ENCODE measurements at places on chromosomes 11 and 22. TPM values are rescaled to one million over a fixed set of nuclear protein-coding genes. Genes with fewer than 3 reads are reported as not detected.
A peak's percentile ranks its signal among the peaks of the same experiment; 100 is the strongest.

The HPX gene
- total RNA-seq, result 0.27 TPM

DNA sequence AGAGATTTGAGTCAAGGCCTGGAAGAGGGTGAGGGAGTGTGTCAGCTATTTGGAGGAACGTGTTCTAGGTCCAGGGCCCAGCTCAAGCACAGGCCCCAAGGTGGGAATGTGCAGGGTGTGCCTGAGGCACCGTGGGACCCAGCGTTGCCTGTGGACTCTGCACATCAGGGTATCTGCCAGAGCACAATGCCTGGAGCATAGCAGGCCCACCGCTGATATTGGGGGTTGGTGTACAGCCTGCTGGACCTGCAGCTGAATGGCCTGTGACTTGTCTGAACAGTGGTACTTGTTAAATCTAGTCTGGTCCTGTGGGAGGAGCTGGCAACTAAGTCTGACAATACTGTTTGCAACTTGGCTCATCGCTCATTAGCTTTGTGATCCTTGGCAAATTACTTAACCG, 131.7 kb downstream of the GRIK4 start:
- H3K36me3 ChIP-seq, result no peaks in the 10 kb centered on the region
- H3K27ac ChIP-seq, result no peak overlapping the region
- no peak for DNase-seq
- H3K4me1 ChIP-seq, result no peaks in the 10 kb centered on the region
- H3K27me3 ChIP-seq, result no peaks in the 10 kb centered on the region

DNA sequence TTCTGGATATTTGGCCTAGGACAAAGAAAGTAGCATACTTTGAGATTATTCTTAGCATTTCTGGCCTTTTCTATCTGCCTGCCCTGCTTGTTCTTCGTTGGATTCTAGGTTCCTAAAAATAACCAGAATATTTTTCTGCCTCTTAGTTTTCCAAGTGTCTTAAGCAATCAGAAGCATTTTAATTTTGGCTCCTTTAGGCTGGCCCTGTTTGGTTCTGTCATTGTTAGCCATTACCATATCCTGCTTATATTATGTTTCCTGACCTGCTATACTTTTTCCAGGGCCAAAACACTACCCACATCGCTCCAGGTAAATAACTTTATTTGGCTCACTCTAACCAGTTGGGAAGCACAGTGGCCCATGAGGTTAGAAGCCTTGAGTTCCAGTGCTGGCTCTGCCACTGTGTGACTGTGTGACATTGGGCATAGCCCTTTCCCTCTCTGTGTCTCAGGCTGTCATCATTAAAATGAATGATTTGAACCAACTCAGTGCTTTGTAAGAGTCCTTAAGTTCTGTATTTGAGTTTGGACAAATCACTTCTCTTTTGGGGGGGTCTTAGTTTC, 91.1 kb downstream of the STIM1 start:
- no peaks in the 10 kb centered on the region for H3K27me3 ChIP-seq
- H3K4me3 ChIP-seq, result peak overlapping the region; percentile 23
- no peak for DNase-seq

DNA sequence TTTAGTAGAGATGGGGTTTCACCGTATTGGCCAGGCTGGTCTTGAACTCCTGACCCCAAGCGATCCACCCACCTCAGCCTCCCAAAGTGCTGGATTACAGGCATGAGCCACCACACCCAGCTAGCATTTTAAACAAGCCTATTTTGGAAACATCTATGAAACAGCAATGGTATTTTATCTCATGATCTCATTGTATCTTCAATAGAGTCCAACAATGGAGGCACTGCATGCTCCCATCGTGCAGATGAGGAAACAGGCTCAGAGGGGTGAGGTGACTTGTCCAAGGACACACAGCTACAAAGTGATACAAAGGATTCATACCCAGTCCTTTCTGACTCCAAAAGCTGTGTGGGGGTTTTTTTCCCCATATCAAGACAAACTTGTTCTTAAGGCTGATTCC, 39.0 kb upstream of the RTL6 start:
- no peak for DNase-seq
- no peak overlapping the region for H3K4me3 ChIP-seq
- no peak overlapping the region for H3K27ac ChIP-seq
- H3K27me3 ChIP-seq, result no peaks in the 10 kb centered on the region
- no peaks in the 10 kb centered on the region for H3K4me1 ChIP-seq

GRCh38 chr11:73648571-73649046, 2.2 kb downstream of the PLEKHB1 start:
- peaks cover 3% of the 10 kb centered on the region for H3K36me3 ChIP-seq
- no peaks in the 10 kb centered on the region for H3K27me3 ChIP-seq
- no peak overlapping the region for H3K27ac ChIP-seq
- peaks cover 15% of the 10 kb centered on the region for H3K4me1 ChIP-seq
- no peak overlapping the region for H3K4me3 ChIP-seq
- DNase-seq, result no peak

The PHETA2 gene
- total RNA-seq, result 3.1 TPM

The GLYATL2 gene
- total RNA-seq, result not detected

The IGF2 gene
- 3.3 TPM for total RNA-seq

GRCh38 chr22:48908547-48908946, 919.1 kb downstream of the BRD1 start:
- no peak for DNase-seq
- H3K27ac ChIP-seq, result no peak overlapping the region
- no peak overlapping the region for H3K4me3 ChIP-seq

The HBG2 gene
- total RNA-seq, result not detected

DNA sequence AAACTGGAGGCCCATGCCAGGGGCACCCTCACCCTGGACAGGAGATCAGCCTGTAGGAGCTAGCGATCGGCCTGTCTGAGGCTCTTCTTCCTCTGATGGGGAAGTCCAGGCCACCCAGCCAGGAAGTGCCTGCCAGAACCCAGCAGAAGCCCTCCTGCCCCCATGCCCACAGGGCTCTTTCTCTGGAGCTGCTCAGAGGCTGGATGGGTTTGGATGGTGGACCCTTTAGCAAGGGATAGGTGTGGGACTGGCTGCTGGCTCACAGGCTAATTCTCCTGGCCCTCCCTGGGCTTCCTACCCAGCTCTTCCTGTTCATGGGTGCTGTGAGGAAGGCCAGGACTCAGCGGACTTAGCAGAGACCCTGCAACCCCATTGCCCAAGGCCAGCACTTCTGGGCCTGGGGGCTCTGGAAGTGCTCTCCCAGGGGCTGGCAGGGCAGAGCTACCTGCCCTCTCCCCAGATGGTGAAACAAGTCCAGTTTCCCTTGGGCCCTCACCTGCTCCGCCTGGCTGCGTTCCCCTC, 7.6 kb downstream of the FXYD2 start:
- no peak for DNase-seq
- H3K27ac ChIP-seq, result no peak overlapping the region
- H3K4me3 ChIP-seq, result no peak overlapping the region
- peaks cover 50% of the 10 kb centered on the region for H3K4me1 ChIP-seq
- no peaks in the 10 kb centered on the region for H3K36me3 ChIP-seq
- no peaks in the 10 kb centered on the region for H3K27me3 ChIP-seq

GRCh38 chr22:39703091-39703490, 132.5 kb downstream of the CACNA1I start:
- no peak overlapping the region for H3K4me3 ChIP-seq
- H3K27ac ChIP-seq, result no peak overlapping the region
- no peak for DNase-seq
- no peaks in the 10 kb centered on the region for H3K36me3 ChIP-seq

GRCh38 chr22:31956360-31956759, 12.0 kb downstream of the YWHAH start:
- H3K27ac ChIP-seq, result peak overlapping the region; percentile 12
- peaks cover 10% of the 10 kb centered on the region for H3K36me3 ChIP-seq
- H3K27me3 ChIP-seq, result no peaks in the 10 kb centered on the region
- no peak overlapping the region for H3K4me3 ChIP-seq
- H3K4me1 ChIP-seq, result peaks cover 55% of the 10 kb centered on the region

GRCh38 chr11:14546672-14547071, 26.5 kb upstream of the PSMA1 start:
- no peak overlapping the region for H3K4me3 ChIP-seq
- DNase-seq, result no peak
- no peaks in the 10 kb centered on the region for H3K27me3 ChIP-seq
- H3K4me1 ChIP-seq, result no peaks in the 10 kb centered on the region
- no peaks in the 10 kb centered on the region for H3K36me3 ChIP-seq

DNA sequence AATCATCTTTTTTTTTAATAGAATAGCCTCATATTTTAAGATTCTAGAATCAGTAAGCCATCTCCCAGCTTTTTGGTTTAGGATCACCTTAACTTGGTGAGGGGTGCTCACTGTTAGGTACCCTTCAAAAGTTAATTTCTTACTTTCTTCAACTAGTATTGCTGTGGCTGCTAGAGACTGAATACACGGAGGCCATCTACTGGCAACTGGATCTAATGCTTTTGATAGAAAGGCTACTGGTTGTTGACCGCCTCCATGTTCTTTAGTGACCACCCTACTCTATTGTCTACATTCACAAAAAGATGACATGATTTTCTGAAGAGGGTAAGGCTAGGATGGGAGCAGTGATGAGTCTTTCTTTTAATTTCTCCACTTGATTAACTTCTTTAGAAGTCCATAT, 16.7 kb upstream of the ALDH3B2 start:
- DNase-seq, result no peak
- H3K27ac ChIP-seq, result no peak overlapping the region
- H3K27me3 ChIP-seq, result peaks cover 2% of the 10 kb centered on the region
- no peak overlapping the region for H3K4me3 ChIP-seq
- no peaks in the 10 kb centered on the region for H3K36me3 ChIP-seq
- no peaks in the 10 kb centered on the region for H3K4me1 ChIP-seq

The SGSM1 gene
- 0.31 TPM for total RNA-seq

The SULT4A1 gene
- total RNA-seq, result not detected

GRCh38 chr11:33507967-33508366, 192.7 kb downstream of the C11orf91 start:
- no peaks in the 10 kb centered on the region for H3K4me1 ChIP-seq
- no peaks in the 10 kb centered on the region for H3K36me3 ChIP-seq
- H3K27ac ChIP-seq, result no peak overlapping the region
- no peak overlapping the region for H3K4me3 ChIP-seq
- no peak for DNase-seq

DNA sequence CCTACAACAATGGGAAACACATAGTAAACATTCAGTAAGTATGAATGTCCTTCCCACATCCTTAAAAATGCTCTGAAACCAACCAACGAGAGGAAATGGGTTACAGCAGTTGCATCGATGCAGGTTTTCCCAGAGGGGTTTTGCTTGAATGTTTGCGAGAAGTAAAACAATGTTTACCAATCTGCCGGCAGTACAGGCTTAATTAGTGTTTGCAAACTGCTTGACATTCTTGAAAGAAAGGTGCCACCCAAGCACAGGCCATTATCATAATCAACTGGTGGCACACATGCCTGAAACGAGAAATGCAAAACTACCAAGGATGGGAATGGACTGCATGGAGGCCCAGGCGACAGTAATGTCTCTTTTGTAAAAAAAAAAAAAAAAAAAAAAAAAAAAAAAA, 27.1 kb upstream of the OPCML start:
- H3K27me3 ChIP-seq, result no peaks in the 10 kb centered on the region
- DNase-seq, result no peak
- H3K4me3 ChIP-seq, result no peak overlapping the region
- H3K36me3 ChIP-seq, result no peaks in the 10 kb centered on the region

The IFITM10 gene
- total RNA-seq, result 0.39 TPM

The PLA2G3 gene
- not detected for total RNA-seq

The LYVE1 gene
- not detected for total RNA-seq

GRCh38 chr11:133843454-133843987, 1.8 kb downstream of the SPATA19 start:
- no peak overlapping the region for H3K4me3 ChIP-seq
- no peaks in the 10 kb centered on the region for H3K36me3 ChIP-seq
- DNase-seq, result no peak
- H3K27me3 ChIP-seq, result no peaks in the 10 kb centered on the region

The PKDREJ gene
- not detected for total RNA-seq

The SHISAL1 gene
- total RNA-seq, result not detected

- no peak for DNase-seq
- H3K36me3 ChIP-seq, result peaks cover 15% of the 10 kb centered on the region
- no peaks in the 10 kb centered on the region for H3K27me3 ChIP-seq
- H3K27ac ChIP-seq, result peak overlapping the region; percentile 65
These were observed 684 bp upstream of the NFRKB start for GRCh38 chr11:129896062-129896461.

GRCh38 chr22:41603873-41604332, 14.3 kb upstream of the PMM1 start:
- DNase-seq, result peak; percentile 44
- H3K36me3 ChIP-seq, result peaks cover 25% of the 10 kb centered on the region
- no peak overlapping the region for H3K4me3 ChIP-seq

DNA sequence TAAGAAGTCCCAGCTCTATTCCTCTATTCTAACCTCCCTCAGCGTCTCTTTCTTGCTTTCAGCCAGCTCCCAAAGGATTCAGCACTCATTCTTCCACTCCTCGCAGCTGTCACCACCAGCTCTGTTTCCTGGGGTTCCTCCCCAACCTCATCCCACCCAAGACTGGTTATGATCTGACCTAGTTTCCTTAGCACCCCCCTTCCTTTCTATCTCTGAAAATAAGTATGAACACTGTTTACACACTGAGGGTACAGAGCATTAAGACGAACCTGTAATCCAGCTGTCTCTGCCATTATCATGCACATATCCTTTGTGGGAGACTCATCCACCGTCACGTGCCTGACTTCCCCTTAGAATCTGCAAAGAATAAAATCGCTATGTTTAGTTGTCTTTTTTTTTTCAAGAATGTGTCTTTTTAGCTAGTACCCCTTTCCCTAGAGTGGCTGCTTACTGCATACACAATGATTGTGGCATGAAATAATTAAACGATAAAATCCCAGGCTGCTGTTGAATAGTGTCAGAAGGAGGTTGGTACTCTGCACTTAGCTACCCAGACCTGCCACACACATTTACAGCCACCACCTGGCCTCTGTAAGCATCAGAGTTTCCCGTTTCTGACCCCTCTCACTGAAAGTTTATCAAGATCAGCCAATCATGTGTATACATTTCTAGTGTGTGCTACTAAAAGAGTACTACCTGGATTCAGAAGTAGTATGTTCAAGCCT, 26.9 kb upstream of the CSTF3 start:
- no peaks in the 10 kb centered on the region for H3K36me3 ChIP-seq
- H3K27ac ChIP-seq, result no peak overlapping the region
- H3K27me3 ChIP-seq, result no peaks in the 10 kb centered on the region
- no peak overlapping the region for H3K4me3 ChIP-seq
- H3K4me1 ChIP-seq, result no peaks in the 10 kb centered on the region

The CNTN5 gene
- total RNA-seq, result not detected

GRCh38 chr22:39806109-39806508, 87.5 kb downstream of the ENTHD1 start:
- H3K27ac ChIP-seq, result no peak overlapping the region
- H3K36me3 ChIP-seq, result no peaks in the 10 kb centered on the region
- no peak overlapping the region for H3K4me3 ChIP-seq
- H3K27me3 ChIP-seq, result no peaks in the 10 kb centered on the region

DNA sequence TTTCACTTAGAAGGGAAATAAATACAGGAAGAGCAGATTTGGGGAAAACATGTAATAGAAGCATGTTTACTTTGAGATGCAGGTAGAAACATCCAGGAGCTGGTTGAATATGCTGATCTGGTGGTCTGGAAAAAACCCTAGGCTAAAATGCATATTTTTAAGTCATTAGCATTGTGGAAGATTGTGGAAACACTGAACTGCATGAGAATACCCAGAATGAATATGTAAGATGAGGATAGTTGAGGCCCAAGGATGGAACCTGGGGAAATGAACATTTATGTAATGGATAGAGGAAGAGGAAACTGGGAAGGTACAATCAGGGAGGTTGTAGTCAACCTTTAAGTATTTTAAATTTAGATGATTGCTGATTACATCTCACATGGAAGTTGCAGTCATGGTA, 269.4 kb downstream of the DDX10 start:
- no peak for DNase-seq
- H3K4me1 ChIP-seq, result no peaks in the 10 kb centered on the region
- H3K4me3 ChIP-seq, result no peak overlapping the region
- no peaks in the 10 kb centered on the region for H3K36me3 ChIP-seq
- no peaks in the 10 kb centered on the region for H3K27me3 ChIP-seq
